Common myeloid progenitor, CD34-positive (primary cell): ENCODE measurements at places on chromosomes 2 and 18.

DNA sequence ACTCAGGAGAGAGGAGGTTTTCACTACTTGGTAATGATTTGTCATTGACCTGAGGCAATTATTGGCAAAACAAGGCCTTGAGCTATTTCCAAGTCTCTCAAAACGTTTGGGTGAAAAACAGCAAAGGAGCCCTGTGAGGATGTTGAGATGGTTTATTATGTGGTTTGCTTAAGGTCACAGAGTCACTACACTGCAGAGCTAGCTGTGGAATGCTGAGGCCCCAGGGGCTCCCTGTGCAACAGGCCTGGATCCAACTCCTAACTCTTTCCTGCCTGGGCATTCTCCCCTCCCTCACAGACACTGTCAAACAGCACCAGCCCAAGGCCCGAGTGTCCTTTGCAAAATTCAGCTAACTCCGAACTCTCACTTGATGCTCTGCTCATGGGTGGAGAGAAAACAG is 754.6 kb upstream of the SOX11 start:
- no peak for DNase-seq

DNA sequence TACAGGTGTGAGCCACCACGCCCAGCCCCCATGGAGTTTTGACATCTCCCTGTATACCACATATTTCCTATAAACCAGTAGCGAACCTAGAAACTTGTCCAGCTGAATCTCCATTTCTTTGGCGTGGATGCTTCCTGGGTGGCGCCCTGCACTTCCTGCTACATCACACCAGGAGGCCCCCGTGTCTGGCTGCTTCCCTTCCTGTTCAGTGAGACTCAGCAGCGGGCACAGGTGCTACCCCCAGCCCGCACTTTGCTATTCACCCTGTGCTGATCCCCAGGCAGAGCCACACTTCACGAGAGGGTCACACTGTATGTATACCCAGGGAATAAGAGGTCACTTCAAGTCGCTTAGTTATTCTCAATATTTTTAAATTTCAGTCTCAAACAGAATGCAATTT is 35.0 kb downstream of the CYP27C1 start:
- DNase-seq, result no peak

- DNase-seq, result peak; percentile 72
Observed at GRCh38 chr2:229800997-229801754, 86.8 kb upstream of the DNER start.

DNA sequence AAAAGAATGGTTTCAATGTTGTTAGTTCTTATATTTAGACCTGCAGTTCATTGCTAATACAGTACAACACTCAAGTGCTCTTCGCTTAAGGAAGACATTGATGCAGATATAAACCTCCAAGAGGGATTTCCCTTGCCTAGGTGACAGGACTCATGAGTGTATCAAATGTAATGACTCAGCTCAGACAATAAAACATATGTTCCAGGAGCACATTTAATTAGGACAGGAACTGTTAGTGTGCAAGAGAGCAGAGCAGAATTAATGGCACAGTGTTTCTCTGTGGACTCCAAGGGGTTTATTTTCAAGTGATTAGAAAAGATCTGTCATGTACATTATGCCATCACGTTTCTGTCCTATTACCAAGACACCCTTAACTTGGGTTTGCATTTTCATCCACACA is 375.0 kb downstream of the LRRTM4 start:
- no peak for DNase-seq

GRCh38 chr2:239241431-239241960 is 159.3 kb downstream of the HDAC4 start:
- DNase-seq, result no peak

DNA sequence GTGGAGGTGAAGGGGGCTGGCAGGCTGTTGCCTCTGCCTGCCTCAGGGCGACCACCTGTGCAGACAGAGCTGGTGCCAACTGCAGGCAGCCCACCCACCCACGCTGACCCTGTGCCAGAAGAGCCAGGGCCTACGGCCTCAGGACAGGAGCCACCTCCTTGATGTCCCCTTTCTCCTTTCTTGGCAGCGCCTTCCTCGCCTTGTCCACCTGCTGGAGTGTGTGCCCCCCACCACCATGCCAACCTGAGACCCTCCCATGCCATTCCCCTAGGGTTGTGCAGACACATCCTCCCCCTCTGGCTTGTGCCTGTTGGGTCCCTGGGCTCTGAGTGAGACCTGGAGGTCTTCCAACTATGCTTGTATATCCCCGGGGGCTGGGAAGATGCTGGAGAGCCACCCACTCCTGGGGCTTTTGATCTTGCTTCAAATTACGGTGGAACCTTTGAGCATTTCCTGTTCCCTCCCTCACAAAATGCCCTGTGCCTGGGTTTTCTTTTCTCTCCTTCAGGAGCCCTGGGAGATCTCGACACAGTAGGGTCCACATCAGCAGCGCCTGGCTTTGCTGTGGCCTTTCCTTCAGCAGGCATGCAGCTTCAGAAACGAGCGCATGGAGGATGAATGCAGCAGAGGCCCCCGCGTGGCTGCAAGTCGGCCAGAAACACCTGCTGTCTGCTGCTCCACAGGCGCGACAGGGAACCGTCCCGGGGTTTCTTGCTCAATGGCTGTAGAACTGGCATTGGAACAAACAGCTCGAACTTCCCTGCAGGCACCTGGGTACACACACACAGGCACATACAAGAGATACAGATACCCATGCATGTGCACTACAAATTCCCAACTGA is 65.9 kb upstream of the SH3RF3 start:
- no peak for DNase-seq

- DNase-seq, result no peak
Observed at GRCh38 chr18:67092141-67092540, 424.4 kb downstream of the DSEL start.

DNA sequence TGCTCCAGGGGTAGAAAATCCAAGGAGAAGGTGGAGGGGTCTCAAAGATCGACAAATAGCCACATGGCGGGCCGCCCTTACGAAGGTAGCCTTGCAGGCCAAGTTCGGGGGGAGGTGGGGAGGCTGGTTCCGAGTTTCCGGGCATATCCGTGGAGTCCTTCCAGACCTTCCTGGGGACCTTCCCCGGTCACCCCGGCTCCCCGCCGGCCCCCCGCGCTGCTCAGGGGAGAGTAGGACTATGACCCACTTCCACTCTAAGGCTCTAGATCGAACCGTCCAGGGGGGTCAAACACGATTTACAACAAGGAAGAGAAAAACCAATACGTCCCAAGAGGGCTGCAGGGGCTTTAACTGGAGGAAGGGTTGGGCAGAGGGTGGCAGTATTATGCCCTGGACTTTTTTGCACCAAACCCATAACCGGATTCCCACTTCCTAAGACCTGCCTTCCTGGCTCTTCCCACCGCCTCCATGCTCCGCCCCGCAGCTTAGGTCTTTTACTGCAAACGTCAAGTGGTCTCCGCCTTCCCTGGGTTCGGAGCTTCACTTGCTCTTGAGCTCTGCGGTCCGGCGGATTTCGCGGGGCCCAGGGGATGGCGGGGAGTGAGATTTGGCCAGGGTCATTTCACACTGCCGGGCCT is 779 bp upstream of the LYPD6 start:
- DNase-seq, result peak; percentile 41

DNA sequence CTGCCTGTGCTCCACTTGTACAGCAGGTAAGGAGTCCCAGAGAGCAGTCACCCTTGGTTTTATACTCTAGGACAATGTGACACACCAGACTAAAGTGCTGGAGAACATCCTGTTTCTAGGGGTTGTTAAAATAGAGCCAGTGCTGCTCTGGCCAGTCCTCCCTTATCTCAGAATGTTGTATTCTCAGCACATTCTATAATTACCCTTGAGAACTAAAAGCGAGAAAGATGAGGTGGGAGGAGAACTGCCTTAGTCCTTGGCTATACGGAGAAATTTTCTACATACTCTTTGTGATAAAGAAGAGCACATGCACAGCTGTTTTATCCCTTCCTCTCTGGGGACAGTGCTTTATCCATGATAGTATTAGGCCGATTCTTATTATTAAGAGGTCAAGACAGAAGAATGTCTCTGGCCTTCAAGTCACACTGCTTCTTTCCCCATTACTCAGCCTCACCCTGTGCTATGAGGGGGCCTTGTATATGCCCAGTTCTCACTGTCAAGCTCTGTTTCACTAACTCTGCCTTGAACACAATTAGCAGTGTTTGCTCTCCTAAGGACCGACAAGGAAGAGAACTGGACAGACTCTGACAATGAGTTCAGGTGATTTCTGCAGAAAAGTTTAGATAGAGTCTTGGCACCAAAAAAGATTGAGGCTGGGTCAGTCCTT is 385.8 kb downstream of the TRIB2 start:
- DNase-seq, result no peak

- DNase-seq, result no peak
Observed at GRCh38 chr18:32152705-32153448, 37.0 kb upstream of the MEP1B start.

DNA sequence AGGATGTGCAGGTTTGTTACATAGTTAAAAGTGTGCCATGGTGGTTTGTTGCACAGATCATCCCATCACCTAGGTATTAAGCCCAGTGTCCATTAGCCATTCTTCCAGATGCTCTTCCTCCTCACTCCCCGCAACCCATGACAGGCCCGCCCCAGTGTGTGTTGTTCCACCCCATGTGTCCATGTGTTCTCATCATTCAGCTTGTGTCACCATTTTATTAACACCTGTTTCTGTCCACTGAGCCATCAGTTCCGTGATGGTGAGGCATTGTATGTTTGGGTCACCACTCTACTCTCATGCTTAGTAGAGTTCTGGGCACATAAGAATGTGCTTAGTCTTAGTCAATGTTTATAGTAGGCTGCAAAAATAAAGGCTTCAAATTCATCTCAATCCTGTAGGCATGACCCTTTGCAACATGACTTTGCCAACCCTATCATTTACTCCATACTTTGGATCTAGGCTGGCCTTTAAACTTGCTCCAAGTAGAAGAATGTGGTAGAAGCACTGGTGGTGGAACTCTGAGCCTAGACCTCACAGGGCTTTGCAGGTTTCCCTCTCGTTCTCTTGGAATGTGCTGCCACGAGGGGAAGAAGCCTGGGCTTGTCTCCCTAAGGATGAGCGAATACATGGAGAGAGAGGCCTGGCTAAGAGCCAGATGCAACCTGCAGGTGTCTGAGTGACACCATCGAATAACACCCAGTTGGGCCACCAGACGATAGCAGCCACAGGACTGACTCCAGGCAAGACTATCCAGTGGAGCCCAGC is 161.5 kb downstream of the NAPG start:
- DNase-seq, result no peak

GRCh38 chr2:206859330-206859739 is 80.0 kb upstream of the CPO start:
- peak; percentile 48 for DNase-seq

DNA sequence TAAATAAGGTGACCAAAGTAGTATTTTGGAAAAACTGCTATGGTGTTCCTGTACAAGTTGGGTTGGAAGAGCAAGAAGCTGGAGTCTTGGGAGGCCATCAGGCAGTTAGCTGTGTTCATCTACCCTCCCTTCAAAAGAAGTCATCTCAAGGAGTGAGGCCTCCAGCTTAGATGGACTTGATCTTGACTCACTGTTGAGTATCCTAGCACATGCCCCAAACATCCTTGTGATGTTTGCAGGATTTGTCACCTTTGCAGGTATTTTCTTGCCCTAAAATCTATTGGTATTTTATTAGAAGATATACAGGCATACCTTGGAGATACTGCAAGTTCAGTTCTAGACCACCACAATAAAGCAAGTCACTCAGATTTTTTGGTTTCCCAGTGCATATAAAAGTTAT is 30.2 kb downstream of the RNMT start:
- no peak for DNase-seq

- DNase-seq, result no peak
Observed at GRCh38 chr18:1544016-1544415, 639.3 kb downstream of the ADCYAP1 start.

DNA sequence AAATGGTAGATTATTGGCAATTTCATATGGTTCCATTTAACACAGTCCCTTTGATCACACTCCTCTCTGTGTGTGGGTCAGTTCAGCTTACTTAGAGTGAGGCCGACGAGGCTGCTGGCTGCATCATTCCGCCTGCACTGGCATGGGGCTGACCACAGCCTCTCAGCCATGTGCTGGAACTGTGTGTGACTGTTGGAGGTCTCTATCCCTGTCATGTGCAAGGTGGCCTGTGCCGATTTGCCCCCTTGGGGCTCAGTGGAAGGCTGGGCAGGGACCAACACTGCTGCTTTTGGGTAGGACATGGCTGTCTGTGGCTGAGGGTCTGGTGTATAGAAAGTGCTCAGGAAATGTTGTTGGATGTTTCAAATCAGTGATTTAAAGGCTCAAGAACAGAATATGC is 454.0 kb upstream of the HS6ST1 start:
- no peak for DNase-seq

DNA sequence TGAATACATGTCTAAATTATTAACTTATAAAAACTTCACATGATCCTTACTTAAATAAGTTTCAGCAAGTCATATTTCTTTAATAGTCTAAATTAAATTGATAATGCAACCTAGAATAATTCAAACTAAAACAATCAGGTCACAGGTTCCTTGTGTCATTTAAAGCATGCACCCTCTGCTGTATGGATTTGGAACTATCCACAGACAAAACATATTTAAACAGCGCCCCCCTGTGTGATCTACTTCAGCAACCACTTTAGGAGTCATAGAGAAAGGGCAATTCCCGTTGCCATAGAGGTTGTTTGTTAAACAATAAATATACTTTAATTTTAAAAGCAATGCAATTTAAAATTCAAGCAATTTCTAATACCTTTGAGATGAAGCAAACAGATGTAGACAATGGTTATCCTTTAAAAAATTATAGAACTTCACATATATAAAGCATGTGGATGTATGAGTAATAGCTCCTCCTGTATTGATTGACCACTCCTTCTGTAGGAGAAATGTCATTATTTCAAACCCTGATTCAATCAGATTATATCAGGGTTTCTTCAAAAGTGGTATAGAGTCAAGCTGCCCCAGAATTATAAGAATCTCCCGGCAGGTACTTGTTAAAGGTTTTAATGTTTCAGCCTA is 21.2 kb downstream of the GRB14 start:
- DNase-seq, result peak; percentile 94

- no peak for DNase-seq
Observed at GRCh38 chr2:1621041-1621440, 123.3 kb downstream of the PXDN start.

DNA sequence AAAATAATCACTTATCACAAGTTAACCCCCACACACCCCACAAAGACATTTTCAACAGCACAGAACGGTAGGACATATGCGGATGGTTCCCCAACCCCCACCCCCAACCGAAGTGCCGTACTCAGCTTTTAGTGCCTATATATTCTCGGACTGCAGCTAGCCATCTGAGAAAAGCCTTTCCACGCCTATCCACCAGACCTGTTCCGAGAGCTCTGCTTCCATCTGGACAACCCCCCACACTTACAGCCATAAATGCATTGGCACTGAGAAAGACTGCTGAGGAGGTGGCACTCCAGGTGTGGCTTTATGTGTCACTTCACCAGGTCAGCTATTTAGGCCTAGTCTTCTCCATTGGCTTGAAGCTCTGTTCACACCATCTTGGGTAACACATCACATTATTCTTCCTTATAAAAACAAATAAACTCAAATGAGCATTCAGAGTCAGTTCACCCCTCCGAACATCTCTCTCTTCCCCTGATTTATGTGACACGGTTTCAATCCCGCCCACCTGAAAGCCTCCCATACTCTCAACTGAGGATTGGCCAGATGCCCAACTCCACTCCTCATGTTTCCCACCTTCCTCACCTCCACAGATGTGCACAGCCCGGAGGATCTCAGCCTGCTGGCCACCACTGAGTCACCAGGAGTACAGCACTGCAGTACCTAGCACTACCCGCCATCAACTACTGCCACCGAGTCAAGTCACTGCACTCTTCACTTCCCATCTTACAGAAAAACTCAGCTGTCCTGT is 127.4 kb downstream of the CACNB4 start:
- DNase-seq, result no peak
